ENCODE measurements at places on chromosomes 6 and 20. TPM values are rescaled to one million over a fixed set of nuclear protein-coding genes. Genes with fewer than 3 reads are reported as not detected.

MEI4 gene
- 0.24 TPM for polyA plus RNA-seq

FBXO30 gene
- polyA plus RNA-seq, result 11.6 TPM

COX4I2 gene
- polyA plus RNA-seq, result 10.0 TPM

GRCh38 chr6:40249935-40250334, 315.7 kb upstream of the MOCS1 start:
- DNase-seq, result no peak

NR2E1 gene
- polyA plus RNA-seq, result not detected

SNAI1 gene
- 15.9 TPM for polyA plus RNA-seq

PDYN gene
- not detected for polyA plus RNA-seq

All from muscle of back (tissue), 13 donors.